Nucleus accumbens (tissue), 56 donors: ENCODE measurements at places on chromosomes 7 and 10.

DNA sequence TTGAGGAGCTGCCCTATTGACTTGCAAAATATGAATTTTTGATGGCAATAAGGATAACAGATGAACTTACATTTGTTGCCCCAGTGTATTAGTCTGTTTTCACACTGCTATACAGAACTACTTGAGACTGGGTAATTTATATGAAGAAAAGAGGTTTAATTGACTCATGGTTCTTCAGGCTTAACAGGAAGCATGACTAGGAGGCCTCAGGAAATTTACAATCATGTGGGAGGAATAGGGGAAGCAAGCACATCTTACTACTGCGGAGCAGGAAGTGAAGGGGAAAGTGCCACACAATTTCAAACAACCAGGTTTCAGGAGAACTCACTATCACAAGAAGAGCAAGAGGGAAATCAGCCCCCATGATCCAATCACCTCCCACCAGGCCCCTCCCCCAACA is 57.9 kb downstream of the ZNF22 start:
- DNase-seq = no peak

- DNase-seq = no peak
Observed at GRCh38 chr10:28298951-28299350, 3.9 kb downstream of the MPP7 start.

- DNase-seq = no peak
Observed at GRCh38 chr7:53607961-53608360, 572.5 kb downstream of the POM121L12 start.

DNA sequence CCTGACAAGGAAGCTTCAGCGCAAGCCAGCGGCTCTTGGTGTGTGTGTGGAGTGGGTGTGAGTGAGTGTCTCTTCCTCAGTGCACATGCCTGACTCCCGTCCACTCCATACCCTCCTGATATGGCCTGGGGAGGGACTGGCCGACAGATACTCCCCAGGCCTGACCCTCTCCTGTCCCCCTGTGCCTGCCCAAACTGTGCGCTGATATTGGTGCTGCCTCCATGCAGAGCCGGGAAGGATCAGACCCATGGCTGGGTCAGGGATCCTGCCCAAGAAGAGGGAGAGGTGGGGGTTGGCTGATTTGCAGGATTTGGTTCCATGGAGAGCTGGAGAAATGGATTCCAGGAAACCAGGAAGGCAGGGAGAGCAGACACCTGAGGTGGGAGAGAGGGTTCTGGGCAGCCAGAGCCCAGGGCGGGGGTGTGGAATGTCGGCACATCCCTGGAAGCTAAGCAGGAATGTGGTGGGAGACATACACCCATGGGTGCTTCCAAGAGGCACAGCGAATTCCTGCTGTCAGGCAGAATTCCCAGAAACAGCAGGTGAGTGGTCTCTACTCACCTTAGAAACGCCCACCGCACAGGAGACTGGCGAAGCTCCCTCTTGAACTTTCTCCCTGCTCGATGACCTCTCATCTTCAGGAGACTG is 6.3 kb downstream of the CALML5 start:
- DNase-seq = no peak

GRCh38 chr10:50540826-50541122 is 83.0 kb downstream of the SGMS1 start:
- DNase-seq = no peak

DNA sequence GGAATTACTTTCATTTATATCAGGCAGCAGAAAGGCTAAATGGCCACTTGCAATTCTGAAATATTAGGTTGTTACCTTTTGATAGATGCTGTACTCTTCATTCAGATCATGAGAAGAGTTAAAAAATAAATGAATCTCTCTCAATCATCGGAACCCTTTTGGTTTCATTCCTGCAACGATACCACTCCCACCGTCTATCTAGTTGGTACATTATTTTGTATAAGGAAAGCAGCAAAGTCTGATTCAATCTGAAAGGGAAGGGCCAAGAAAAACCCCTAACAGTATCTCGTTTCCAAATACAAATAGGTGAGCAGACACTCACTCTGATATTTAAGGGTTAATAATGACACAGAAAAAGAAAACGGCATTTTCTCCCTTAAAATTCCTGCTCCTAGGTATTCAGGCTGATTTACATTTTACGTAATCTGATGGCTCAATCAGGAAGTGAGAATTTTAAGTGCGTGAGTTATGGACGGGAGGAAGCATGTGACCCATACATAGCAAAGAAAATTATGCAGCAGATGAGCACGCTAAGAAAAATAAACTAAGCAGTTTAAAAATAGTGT is 209.4 kb upstream of the KLF14 start:
- DNase-seq = no peak

GRCh38 chr7:134104166-134104565 is 23.0 kb upstream of the LRGUK start:
- no peak for DNase-seq

- no peak for DNase-seq
Observed at GRCh38 chr10:114094795-114095194, 51.1 kb downstream of the ADRB1 start.

- no peak for DNase-seq
Observed at GRCh38 chr7:68258609-68259008, 1262.0 kb downstream of the TYW1 start.

- DNase-seq = peak; percentile 42
Observed at GRCh38 chr7:137909042-137909441, 62.3 kb upstream of the DGKI start.

GRCh38 chr10:1473874-1474273 is 263.5 kb downstream of the ADARB2 start:
- DNase-seq = no peak

DNA sequence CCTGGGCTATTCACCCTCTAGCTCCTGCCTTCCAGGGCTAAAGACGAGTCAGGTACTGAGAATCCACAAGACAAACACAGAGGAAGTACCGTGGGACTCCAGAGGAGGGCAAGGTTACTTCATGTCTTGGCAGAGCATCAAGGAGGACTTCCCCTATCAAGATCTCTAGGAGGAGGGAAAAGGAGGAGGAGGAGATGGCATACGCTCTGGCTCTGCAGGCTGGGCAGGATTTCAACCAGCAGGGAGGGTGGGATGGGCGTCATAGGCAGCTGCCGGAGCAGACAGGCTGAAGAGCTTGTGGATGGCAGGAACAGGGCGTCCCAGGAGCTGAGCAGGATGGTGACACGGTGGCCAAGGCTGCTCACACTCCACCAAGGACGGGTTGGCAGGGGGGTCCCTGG is 21.3 kb downstream of the MDH2 start:
- DNase-seq = peak; percentile 35

DNA sequence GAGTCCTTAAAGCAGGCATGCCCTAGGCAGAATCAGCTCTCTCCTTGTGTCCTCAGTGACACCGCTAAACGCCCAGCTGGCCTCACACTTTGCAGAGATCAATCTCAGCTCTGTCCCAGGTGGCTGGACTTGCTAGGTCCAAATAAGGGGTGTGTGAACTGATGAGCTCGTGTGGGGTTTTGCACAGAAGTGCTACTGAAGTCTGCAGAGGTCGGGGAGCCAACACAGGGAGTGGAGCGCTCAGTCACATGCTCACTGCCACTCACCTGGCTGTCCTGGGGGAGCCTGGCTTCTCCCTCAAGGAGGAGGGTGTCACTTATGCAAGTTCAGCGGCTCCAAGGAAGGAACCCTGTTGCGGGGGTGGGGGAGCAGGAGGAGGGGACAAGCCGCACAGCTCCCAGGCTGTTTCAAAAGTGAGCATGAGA is 2.0 kb downstream of the ELN start:
- peak; percentile 24 for DNase-seq

GRCh38 chr10:93379731-93380575 is 102.2 kb downstream of the MYOF start:
- DNase-seq = no peak

DNA sequence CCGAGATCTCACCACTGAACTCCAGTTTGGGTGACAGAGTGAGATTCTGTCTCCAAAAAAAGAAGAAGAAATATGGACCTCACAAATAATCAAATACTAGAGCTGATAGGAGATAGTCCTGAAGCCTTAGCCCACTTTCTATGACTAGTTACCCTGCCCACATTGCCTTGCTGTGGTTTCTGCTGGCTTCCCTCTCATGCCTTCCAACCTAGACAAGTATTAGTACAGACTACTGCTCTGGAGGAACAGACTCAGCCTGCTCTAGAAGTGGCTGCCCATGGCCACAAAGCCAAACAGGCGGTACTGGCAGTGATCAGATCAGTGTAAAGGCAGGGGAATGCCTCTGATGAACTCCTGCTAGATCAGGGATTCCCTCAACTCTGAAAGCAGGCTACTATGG is 89.7 kb upstream of the PRKAR2B start:
- DNase-seq = no peak
